ENCODE measurements at places on chromosomes 3 and 15. TPM values are rescaled to one million over a fixed set of nuclear protein-coding genes. Genes with fewer than 3 reads are reported as not detected.

The GPR27 gene
- total RNA-seq = 0.12 TPM

The GRM7 gene
- total RNA-seq = 0.22 TPM

The SORD gene
- total RNA-seq = 12.2 TPM

The KBTBD13 gene
- not detected for total RNA-seq

The SEC62 gene
- total RNA-seq = 51.5 TPM

The ARHGAP11A gene
- 50.8 TPM for total RNA-seq

The ANKRD63 gene
- not detected for total RNA-seq

The SLC9C1 gene
- 0.12 TPM for total RNA-seq

The ZNF501 gene
- 7.1 TPM for total RNA-seq

The PRR20G gene
- not detected for total RNA-seq

The IL17RB gene
- 0.11 TPM for total RNA-seq

The CASR gene
- total RNA-seq = not detected

The RTP1 gene
- total RNA-seq = not detected

The CDV3 gene
- total RNA-seq = 192 TPM

The KIF7 gene
- total RNA-seq = 18.0 TPM

The ARNT2 gene
- 3.7 TPM for total RNA-seq

The KLHDC8B gene
- 16.9 TPM for total RNA-seq

The GP5 gene
- under 0.01 TPM for total RNA-seq

Data from uterine smooth muscle cell (primary cell).